ENCODE measurements at places on chromosomes 16 and 17.

- no peak for DNase-seq
Observed at GRCh38 chr17:32801641-32802040, 75.3 kb downstream of the MYO1D start.

DNA sequence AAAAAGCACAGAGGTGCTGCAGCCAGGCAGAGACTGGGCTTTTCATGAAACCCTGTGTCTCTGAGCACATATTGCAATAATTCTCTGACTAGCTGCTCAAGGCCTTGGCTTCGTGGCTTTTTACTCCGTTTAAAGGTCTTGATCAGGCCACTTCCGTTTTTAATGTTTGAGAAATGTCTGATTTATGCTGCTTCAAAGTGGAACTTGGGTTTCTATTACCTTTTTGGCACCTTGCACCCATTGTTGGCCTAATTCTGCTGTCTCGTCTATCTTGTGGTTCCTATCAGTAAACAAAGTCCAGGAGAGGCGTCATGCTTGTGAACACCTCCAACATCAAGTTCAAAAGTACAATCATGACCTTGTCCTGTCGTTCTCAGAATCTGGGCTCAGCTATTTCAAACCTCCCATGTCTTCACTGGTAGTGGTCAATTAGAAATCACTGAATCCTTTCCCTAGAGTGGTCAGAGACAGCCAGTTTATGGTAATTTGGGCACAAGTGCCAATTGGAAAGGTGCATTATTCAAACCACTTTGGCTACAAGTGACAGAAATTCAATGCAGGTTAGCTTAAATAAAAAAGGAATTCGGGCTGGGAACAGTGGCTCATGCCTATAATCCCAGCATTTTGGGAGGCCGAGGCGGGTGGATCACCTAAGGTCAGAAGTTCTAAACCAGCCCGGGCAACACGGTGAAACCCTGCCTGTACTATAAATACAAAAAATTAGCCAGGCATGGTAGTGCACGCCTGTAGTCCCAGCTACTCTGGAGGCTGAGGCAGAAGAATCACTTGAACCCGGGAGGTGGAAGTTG lies 33.3 kb upstream of the METTL9 start:
- DNase-seq, result no peak

DNA sequence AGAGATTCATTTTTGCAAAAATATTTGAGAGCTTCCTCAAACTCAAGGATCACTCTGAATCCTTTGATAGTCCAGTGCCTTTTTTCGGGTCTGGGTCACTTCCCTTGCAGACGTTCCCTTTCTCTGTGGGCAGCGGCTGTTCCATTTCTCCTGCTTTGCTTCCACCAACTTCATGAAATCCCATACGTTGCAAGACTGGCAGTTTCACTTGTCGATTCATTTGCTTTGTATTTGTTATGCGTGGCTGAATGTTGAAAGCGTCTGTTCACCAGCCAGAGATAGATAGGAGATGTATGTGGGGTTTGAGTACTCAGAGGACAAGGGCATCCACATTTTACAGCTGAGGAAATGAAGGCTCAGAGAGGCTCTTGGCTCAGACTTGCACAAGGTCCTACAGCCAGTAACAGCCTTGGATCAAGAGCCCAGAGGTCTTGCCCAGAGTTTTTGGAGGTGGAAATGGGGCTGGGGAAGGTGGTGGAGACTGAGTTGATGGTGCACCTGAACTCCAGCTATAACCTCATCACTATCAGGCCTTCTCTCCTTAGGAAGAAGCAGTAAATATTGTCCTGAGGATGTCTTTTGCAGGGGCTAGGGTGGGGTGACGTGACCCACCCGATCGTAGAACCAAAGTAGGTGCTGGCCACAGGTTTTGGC lies 1.3 kb upstream of the CCDC102A start:
- no peak for DNase-seq

DNA sequence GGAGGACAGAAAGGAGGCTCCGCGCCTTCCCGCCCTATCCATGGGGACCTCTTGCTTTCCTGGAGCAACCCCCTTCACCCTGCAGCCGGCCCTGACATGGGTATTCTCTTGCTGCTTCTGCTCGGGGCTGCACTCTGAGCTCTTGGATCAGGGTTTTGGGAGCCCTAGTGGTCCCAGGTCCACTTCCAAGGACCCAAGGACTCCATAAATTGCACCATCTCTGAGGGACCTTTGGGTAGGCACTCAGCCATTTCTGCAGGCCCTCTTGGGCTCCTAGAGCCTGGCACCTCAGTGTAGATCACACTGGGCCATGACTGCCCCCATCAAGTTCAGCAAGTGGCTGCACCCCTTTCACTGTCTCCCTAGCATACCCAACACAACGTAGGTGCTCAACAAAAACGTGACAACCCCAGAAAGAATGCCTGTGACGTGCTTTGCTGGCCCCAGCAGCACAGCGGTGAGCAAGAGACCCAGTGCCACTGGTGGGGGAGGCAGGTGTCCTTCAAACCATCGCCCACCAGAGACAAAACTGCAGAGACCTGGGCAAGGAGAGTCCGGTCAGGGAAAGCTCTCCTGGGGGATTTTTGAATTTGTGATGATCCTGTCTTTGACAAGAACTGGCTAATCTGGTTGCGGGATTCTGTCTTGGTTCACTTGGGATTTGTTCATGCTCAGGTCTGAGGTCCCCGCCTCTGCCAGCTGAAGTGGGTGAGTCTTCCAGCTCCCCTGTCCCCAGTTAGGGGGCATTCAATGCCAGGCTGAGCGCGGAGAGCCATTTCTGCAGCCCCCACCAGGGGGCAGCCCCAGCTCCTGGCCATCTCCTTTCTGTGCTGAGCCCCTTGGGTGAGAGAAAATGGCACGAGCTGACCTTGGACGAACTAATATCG lies 2.5 kb upstream of the RAB11FIP4 start:
- DNase-seq, result no peak

DNA sequence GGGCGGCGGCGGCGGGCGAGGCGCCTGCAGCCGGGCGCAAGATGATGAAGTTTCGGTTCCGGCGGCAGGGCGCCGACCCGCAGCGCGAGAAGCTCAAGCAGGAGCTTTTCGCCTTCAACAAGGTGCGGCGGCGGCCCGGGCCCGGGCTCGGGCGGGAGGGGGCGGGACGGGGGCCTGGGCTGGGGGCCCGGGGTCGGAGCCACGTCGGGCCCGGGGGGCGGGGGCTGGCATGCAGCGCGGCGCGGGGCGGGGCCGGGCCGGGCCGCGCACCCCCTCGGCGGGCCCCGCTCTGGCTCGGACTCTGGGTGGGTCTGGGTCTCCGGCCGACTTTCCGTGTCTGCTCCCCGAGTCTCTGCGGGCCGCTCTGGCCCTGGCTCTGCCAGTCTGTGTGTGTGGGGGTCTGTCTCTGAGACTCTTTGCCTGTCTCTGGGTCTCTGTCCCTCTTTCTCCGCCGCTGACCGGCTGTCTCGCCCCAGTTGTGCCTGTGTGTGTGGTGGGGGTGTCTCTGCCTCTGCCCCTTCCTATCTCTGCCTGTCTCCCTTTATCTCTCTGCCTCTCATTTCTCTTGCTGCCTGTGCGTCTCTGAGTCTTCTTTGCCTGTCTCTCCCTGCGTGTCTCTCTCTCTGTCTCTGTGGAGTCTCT lies 328 bp downstream of the LLGL1 start:
- DNase-seq, result no peak

DNA sequence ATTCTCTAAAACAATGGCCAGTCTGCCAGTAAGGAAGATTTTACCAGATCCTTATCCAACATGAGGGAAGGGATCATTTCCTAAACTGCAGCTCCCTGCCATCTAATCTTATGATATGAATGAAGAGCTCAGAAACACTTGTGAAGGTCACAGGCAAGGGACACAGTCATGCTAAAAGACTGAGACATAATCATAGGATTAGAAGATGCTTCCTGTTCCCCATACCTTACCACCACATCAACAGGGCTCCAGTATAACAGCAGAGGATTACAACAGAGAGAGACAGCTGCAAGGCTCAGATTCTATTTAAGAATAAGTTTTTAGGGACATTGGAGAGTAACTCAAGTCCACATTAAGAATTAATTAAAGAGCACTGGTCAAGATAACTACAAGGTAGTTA lies 93.3 kb downstream of the BRIP1 start:
- DNase-seq, result no peak

DNA sequence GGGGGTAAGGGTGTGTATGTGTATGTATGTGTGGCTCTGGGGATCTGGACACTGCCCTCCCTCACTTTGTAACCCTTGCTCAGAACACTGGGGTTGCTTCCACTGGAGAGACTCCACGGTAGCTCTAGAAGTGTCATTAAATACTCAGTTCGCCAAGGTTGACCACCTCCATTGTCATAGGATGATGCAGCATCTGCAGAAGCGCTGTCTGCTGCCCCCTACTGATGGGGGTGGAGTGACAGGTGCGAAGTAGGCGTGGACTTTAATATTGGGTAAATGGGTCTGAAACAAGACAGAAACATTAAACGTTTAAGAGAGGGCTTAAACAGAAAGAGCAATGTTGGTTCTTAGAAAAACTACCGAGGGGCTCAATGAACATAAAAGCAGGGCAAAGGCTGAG lies 35.5 kb upstream of the STAC2 start:
- no peak for DNase-seq

- no peak for DNase-seq
Observed at GRCh38 chr16:14007450-14007849, 63.7 kb upstream of the MRTFB start.

DNA sequence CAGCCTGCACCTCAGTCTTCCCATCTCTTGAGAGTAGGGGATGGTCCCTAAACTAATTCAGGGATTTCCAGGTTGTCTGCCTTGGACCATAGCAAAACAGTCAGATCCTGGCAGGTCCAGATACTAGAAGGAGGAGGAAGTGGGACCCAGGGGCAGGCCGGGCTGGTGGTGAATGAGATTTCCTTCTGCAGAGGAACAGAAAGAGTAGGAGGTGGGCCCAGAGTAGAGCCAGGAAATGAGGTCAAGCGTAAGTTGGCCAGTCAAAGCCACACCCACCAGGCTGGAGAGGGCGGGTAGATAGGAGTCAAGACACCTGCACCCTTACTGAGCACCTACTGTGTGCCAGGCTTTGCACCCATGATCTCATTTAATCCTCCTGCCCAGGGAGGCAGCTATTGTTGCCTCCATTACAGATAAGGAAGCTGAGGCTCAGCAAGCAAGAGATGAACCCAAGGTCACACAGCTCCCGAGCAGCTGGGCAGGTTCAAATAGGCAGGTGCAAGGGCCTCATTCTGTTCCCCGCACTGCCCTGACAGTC lies 2.6 kb downstream of the CDH5 start:
- no peak for DNase-seq

DNA sequence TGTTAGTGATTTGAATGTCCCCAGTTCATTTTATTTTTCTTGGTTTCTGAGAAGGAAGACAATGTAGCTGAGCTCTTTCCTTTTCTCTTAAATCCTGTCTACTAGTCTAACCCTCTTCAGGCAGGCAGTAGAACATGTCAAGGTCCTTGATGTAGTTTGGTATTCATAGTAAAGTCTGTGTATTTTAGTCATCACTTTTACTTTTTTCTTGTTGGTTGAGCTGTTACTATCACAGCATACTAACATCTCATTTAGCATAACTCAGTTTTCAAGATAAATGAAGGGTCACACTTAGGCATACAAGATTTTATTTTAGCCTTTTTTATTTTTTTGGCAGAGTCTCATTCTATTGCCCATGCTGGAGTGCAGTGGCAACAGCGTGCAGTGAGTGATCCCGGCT lies 70.5 kb downstream of the KPNA2 start:
- no peak for DNase-seq

- peak; percentile 68 for DNase-seq
Observed at GRCh38 chr16:53509906-53510703, 7.1 kb upstream of the AKTIP start.

GRCh38 chr17:75518201-75518600 lies 1.9 kb downstream of the TSEN54 start:
- no peak for DNase-seq

DNA sequence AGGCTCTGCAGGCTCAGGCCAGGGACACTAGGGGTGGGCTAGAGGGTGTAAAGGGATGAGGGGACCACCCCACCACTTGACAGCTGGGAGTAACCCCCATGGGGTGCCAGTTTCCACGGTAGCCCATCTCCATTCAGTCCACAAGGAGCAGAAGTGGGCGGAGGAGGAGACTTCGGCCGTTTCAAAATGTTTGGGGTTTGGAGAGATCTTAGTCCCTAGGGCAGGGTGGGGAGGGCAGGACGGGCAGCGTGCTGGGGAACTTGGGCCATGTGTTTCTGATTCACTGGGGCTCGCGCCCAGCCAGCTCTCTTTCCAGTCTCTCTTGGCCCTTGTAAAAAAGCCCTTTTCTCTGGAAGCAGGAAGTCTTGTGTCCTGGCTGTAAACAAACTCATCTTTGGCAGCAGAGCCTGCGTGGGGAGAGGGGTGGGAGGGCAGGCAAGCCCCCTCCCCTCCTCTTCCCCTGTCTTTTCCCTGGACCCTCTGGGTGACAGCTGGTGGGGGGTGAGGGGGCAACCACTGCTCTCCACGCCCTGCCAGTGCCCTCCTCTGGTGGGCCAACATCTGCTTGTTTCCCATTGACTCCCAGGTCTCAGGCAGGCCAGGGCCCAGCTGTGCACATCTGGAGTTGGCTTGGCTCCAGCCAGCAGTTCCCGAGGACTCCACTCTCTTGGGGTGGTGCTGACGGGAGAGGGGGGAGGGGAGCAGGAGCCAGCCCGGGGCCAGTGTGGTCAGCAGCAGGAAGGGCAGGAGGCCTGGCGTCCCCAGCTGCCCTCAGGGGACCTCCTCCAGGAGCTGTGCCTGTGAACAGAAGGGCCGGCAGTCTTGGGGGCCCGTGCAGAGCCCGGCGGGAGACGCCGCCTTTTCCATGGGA lies 8.1 kb downstream of the CYGB start:
- peak; percentile 99 for DNase-seq

DNA sequence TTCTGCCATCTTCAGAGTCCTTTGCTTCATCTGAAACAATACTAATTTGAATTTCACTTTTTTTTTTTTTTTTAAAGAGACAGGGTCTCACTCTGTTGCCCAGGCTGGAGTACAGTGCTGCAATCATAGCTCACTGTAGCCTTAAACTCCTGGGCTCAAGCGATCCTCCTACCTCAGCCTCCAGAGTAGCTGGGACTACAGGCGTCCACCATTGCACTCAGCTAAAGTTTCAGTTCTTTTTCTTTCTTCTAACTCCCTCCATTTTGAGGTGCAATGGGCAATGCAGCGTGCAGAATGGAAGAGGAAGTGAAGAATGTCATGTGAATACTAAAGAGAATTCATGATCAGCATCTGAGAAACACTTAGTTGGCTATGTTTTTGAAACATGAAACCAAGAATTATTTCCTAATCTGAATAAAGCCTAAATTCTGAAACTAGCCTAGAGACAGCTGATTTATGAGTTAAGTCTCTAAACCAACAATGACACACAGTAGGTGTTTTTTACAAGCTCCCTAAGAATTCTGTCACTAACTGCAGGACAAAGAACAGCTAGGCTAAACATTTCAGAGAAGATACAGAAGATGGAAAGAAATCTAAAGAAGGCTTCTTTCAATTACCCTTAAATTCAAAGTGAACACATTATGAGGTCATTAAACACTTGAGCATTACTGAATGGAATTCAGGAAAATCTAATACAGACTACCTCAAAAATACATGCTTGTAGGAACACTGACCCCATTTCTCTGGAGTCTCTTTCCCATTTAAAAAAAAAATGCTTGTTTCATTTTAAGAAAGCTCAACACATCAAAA lies 21.0 kb downstream of the SNN start:
- DNase-seq, result no peak

Measured in MG63 (cell line).